ENCODE measurements at places on chromosomes 12 and 14. TPM values are rescaled to one million over a fixed set of nuclear protein-coding genes. Genes with fewer than 3 reads are reported as not detected.

The GPX2 gene
- total RNA-seq: not detected

The TFCP2 gene
- total RNA-seq: 33.6 TPM

The HIF1A gene
- 145 TPM for total RNA-seq

The ZNF219 gene
- total RNA-seq: 4.2 TPM

The OAS3 gene
- 50.4 TPM for total RNA-seq

The LALBA gene
- not detected for total RNA-seq

The SLC39A5 gene
- 0.58 TPM for total RNA-seq

The C1R gene
- 3.1 TPM for total RNA-seq

The BCL11B gene
- 106 TPM for total RNA-seq

The PXMP2 gene
- total RNA-seq: 33.2 TPM

The GTF2H3 gene
- total RNA-seq: 41.8 TPM

The INHBC gene
- not detected for total RNA-seq

The SLC4A8 gene
- total RNA-seq: 9.2 TPM

The LTBR gene
- total RNA-seq: 0.72 TPM

The ENDOU gene
- not detected for total RNA-seq

The GPR68 gene
- total RNA-seq: 25.1 TPM

The SLC2A14 gene
- total RNA-seq: 10.0 TPM

The CIDEB gene
- 30.2 TPM for total RNA-seq

The KRT77 gene
- not detected for total RNA-seq

The CCDC198 gene
- total RNA-seq: not detected

The KRT71 gene
- total RNA-seq: not detected

The PPP1R36 gene
- total RNA-seq: 0.26 TPM

The GRIN2B gene
- total RNA-seq: not detected

The NIN gene
- total RNA-seq: 87.3 TPM

The RNASE1 gene
- not detected for total RNA-seq

The CD27 gene
- 160 TPM for total RNA-seq

The RPGRIP1 gene
- not detected for total RNA-seq

The TAS2R19 gene
- 2.2 TPM for total RNA-seq

The PLA2G1B gene
- total RNA-seq: not detected

The SCYL2 gene
- 40.9 TPM for total RNA-seq

The PHETA1 gene
- total RNA-seq: 2.2 TPM

The ZDHHC22 gene
- total RNA-seq: not detected

The REP15 gene
- 0.43 TPM for total RNA-seq

All from activated naive CD4-positive, alpha-beta T cell treated with anti-CD3 and anti-CD28 coated beads, Interleukin-2, amount 10 ng/mL, durations not matched to agents 5 hours and 36 hours (primary cell).